ENCODE measurements at places on chromosomes 7 and 10.
A peak's percentile ranks its signal among the peaks of the same experiment; 100 is the strongest.

GRCh38 chr10:1560535-1561192 is 176.7 kb downstream of the ADARB2 start:
- DNase-seq = no peak

GRCh38 chr7:7719236-7719635 is 829 bp upstream of the RPA3 start:
- no peak for DNase-seq

DNA sequence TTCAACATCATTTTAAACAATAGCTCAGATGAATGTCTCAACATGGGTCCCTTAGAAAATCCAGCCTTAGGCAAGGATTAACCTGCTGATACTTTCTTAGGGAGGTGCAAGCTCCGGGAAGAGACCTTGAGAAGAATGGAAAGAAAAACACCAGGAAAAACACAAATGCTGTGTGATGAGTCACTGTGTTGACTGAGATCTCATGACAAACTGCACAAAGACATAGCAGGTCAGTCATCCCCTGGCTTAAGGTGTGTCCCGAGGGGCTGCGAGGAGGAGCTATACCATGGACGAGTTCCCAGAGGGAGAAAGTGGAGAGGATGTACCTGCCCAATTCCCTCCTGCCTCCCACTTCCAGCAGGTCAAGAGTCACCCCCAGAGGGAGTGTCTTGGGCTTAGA is 98.0 kb downstream of the TEX36 start:
- no peak for DNase-seq

- no peak for DNase-seq
Observed at GRCh38 chr7:127845522-127846214, 185.6 kb downstream of the LRRC4 start.

GRCh38 chr7:128724743-128725142 is 14.4 kb upstream of the CALU start:
- no peak for DNase-seq

DNA sequence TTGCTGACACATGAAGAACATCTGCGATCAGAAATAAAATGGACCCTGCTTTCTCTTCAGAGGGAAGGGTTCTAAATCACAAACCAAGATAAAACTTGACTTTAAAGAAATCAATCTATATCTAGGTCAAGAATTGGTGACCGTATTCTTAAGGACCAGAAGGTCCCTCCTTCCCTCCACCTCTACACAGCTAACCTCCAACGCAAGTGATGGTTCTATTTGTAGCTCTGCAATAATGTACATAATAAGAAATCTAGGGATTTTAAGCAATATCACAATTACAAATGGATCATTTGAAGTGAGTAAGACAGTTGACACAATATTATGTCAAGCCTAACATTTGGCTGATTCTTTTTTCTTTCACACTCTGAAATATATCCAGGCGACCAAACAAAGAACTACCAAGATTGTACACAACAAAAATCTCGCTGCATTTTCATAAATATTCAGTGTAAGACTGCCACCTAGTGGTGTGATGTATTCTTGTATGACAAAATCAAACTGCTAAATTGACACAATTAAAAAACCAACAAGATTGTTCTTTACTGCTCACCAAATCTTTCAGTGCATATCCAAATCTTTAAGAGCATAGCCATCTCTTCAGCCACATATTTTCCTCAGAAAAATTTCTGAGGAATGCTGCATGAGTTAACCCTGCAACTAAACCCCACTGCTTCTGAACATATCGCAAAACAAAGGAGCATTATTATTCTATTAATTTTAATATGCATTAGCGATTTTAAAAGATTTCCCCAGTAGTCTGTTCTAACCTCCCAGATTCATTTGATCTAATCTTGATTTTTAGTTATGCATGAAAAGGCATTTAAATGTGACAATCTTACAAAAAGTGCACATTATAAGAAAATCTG is 44.5 kb downstream of the ICA1 start:
- DNase-seq = peak; percentile 78

DNA sequence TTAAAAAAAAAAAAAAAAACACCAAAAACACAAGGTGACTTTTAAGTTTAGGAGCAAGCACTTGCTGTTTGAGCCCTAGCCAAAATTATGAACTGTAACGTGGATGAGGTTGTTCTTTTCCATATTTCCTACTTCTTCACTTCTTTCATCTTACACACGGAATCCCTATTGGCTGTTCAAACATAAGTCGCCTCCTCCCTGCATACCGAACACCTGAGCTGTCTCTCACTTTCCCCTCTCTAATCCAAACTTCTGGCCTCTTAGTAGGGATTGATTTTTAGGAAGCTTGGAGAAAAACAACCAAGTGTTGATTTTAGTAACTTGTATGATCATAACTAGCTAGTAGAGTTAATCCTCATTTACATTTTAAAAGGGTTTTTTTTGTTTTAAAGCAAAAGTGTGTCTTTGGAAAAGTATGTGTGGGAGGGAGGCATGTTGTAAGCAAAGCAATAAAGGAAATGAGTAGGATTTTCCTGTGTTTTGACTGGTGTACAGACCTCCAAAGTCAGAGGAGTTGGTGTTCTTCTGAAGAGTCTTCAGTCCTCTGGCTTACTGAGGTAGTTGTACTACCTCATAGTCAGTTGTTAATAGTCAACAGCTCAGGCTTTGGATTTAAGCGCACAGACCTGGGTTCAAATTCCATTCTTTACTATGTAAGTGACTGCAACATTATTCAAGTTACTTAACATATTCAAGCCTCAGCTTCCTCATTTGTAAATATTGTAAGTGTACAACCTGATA is 39.3 kb downstream of the RABGEF1 start:
- DNase-seq = no peak

DNA sequence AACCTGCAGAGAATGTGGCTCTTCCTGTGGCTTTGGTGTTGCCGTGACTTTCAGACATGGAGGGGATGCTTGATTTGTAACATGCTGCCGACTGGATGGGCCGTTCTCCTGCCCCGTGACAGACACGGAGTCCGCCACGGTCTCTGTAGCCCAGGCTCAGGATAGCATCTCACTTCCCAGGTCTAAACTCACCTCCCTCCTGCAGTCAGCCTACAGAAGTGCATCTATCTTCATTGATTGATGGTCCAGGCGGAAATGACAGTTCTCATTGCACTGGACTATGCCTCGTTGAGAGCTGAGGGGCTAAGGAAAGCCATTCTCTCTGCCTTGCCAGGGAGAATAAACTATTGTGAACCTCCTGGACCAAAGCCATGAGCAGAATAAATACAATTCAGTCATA is 77.5 kb downstream of the CHN2 start:
- DNase-seq = no peak

- DNase-seq = no peak
Observed at GRCh38 chr7:135245226-135246190, 11.9 kb downstream of the STRA8 start.

DNA sequence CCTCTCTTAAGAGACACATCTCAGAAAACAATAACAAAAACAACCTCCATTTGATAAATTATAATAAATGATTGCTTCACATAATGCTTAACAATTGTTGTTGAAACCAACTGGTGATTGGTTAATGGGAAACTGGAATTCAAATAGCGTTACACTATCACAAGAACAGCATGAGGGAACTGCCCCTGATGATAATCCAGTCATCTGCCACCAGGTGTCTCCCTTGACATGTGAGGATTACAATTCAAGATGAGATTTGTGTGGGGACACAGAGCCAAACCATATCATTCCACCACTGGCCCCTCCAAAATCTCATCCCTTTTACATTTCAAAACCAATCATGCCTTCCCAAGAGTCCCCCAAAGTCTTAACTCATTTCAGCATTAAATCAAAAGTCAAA is 375.9 kb downstream of the BMPER start:
- no peak for DNase-seq

DNA sequence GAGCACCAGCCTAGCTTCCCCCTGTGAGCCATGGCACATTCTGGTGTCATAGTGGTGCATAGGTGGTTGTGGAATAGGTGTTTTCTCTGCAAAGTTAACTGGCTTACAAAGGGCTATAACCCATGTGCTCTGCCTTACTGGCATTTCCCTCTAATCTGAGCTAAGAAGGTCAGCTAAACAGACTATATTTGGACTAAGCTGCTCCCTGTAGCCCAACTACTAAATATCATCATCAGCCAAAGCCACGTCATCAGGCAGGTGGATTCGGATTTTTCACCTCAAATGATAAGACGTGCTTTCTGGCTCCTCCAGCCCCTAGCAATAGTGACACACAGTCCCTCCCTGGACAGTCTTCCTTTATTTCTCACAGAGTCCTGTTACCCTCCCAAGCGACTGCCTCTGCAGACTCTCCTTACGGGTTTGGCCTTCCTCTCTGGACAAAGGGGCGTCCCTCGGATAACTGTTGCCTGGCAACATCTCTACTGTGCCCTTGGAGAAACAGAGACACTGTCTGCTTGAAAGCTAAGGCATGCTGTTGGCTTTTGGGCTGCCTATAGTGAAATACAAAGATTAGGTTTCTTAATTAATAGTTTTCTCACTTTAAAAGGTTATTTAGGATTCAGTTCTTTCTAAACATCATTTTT is 9.1 kb downstream of the SLC13A4 start:
- DNase-seq = no peak

DNA sequence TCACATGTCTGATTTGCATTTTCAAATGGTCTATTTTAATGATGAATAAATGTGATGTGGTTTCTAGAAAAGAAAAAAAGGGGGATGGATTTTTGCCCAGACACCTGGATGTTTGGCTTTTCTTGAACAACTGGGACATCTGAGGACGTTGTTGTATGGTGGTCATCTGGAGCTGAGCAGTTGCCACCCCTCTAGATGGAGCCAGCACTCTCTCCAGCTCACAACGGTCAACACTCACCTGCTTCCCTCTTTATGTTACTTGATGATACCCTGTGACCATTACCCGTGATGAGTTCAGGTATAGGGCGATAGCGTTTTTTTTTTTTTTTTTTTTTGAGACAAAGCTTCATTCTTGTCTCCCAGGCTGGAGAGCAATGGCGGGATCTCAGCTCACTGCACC is 30.1 kb upstream of the PAXIP1 start:
- DNase-seq = no peak

DNA sequence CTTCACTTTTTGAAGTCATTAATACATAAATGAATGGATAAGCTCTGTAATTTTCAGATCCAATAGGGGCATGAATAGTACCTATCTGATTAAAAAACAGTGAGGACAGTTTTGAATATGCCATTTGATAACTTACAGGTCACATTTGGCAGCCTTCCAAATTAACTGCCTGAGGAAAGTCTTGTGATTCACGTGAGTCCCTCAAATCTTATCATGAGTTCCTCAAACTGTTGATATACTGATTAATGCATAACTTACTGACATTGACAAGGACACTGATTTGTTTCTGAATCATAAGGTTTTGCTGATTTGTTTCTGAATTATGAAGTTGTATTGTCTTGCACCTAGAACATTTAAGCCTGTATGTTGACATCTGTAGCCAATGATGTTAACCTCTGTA is 55.1 kb downstream of the ANKMY2 start:
- no peak for DNase-seq

GRCh38 chr7:121505021-121505420 is 108.9 kb upstream of the FAM3C start:
- no peak for DNase-seq

GRCh38 chr10:98374217-98374985 is 40.6 kb downstream of the PYROXD2 start:
- no peak for DNase-seq

GRCh38 chr7:26365077-26365900 is 73.6 kb downstream of the SNX10 start:
- peak; percentile 89 for DNase-seq

- DNase-seq = no peak
Observed at GRCh38 chr7:8147760-8148463, 114.1 kb downstream of the ICA1 start.

GRCh38 chr7:34406848-34407530 is 251.0 kb upstream of the NPSR1 start:
- no peak for DNase-seq

GRCh38 chr10:62189131-62189530 is 79.5 kb downstream of the RTKN2 start:
- DNase-seq = no peak

DNA sequence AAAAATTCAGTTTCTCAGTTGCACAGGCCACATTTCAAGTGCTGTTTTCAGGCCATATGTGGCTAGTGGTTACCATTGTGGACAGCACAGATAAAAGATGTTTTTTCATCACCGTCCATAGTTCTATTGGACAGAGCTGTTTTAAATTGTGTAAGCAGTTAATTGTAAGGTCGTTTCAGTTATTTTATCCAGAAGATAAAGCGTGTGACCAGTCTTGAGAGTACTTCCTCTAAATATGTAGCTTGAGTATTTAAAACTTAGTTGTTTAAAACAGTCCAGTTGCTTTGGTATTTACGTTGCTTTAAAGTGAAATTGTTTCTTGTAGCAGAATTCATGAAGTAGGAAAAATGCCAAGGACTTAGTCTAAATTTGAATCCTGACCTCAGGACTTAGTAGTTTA is 66.9 kb downstream of the ZNRF2 start:
- DNase-seq = no peak

GRCh38 chr10:114142018-114142417 is 32.0 kb downstream of the CCDC186 start:
- DNase-seq = no peak

GRCh38 chr10:88991899-88992320 is 1.3 kb downstream of the FAS start:
- DNase-seq = no peak

DNA sequence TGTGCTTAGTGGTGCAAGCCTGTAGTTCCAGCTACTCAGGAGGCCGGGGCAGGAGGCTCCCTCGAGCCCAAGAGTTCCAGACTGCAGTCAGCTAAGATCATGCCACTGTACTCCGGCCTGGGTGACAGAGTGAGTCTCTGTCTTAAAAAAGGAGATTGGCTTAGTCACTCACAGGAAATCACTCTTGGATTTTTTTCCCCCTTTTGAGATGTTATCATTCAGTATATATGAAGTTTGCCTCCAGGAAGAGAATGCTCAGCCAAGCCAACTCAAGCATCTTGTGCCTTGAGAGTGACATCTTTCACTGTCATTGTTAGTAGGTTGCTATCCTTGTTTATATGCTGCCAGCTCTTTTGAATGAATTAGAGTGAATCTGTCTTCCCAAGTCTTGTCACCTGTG is 28.0 kb downstream of the NIPSNAP2 start:
- DNase-seq = no peak

DNA sequence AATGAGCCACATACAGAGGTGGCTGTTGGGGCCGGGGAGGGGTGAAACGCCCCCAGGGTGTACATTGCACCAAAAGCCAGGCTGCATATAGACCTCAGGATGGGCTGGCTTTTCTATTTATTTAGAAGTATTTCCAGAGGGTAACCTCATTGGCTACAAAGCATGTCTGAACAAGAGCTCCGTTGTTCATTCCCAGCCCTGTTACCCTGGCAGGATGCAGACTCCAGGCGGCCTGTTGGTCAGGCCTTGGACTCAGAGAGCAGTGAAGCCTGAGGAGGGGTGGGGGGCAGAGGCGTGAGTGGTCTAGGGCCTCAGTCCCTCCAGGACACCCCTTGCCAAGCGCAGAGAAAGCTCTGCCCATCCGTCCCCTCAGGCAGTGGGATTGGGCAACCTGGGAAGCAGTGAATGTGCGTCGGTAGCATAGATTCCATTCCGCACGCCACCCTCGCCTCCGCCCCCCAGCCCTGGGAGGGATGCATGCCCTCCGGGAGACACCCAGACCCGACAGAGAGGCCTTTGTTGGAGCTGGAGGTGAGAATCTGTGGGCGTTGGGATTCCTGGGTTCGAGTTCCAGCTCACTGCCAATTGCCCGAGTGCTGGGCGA is 41.9 kb downstream of the TCF7L2 start:
- no peak for DNase-seq

- no peak for DNase-seq
Observed at GRCh38 chr7:27947586-27948278, 207.8 kb downstream of the TAX1BP1 start.
